H9 (cell line): ENCODE measurements at places on chromosomes 11 and 22. TPM values are rescaled to one million over a fixed set of nuclear protein-coding genes. Genes with fewer than 3 reads are reported as not detected.

DNA sequence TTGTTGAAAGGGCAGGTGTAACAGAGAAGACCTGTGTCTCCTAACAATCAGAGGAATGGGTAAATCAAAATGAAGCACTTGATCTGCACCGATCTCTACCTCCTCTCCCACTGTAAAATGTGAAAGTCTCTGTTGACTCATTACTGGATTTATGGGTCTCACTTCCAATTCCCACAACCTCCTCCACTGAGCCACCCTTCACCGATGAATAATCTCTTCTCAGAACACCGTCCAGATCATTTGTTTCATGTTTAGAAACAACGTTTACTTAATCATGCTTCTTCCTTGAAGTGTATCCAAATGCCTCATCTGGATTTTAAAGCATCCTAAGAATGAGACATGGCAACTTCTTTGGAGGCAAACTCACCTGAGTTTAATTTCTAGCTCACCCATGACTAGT, 643.6 kb downstream of the ETS1 start:
- no peak for DNase-seq

DNA sequence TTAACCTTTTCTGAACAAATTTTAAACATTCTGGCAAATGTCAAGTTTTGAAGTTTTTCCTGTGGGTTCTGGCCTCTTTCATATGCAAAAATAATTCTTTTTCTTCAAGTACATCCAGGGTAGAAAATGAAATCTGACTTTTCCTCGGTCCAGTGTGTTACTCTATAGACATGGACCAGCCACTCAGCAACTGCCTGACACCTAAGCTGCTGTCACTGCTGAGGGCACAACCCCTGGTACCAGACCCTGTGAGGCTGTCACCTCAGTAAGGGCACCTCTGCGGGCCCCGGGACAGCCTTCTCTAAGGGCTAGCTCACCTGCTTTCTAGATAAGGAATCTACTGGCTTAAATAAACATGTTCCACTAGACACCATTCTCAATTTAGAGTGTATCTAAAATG, 33.8 kb downstream of the PPIL2 start:
- no peak for DNase-seq

DNA sequence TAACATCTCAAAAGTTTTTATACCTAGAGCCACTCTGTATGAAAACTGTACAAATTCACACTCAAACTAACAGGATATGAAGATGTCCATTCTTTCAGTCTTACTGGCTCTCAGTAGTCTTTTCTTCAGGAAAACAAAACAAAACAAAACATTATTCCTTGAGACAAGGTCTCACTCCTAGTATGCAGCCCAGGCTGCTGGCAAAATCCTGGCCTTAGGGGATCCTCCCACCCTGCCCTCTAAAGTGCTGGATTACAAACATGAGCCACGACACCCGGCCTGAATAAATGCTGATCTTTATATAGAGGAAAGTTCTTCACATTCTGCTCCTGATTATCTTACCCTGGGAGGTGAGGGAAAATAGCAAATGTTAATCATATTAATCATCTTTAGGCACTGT, 5.1 kb downstream of the APOL2 start:
- DNase-seq = peak; percentile 3

TBCEL gene
- total RNA-seq = 15.2 and 17.3 TPM in 2 replicates

DNA sequence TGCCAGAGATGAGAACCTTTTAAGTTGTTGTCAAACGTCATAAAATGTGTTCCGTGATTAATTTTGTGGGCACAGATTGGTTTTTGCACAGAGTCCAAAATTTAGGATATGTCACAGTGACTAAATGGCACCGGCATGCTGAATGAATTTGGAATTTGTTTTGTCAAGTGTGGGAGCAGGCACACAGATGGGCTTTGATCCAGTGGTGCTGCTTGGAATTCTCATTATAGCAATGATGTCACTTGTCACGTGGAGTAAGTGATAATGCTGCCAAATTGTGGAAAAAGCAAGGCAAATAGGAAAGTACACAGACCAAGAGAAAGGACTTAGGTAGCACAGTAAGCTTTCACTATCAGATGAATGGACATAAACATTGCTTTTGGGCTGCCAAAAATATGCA, 8.0 kb upstream of the LIN7C start:
- DNase-seq = no peak

DNA sequence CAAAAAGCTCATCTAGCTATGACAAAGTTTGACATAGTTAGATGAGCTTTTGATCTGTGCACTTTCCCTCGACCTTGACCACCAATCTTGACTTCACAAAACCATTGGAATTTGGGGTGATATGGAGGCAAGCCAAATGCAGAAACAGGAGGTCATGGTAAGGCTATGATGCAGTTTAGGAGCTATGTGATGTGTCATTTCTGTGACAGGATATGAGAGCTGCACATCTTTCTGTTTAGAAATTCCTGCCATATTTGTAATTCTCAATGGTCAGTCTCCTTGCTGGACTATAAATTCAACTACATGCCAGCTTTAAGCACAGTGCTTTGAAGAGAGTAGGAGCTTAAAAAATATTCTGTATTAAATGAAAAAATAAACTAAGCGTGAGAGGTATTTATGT, 12.9 kb downstream of the OR51B6 start:
- no peak for DNase-seq

OPCML gene
- total RNA-seq = 0.46 and 0.94 TPM in 2 replicates

ARHGEF17 gene
- total RNA-seq = 6.2 and 7.4 TPM in 2 replicates

FOLR2 gene
- not detected in 2 replicates for total RNA-seq

DNA sequence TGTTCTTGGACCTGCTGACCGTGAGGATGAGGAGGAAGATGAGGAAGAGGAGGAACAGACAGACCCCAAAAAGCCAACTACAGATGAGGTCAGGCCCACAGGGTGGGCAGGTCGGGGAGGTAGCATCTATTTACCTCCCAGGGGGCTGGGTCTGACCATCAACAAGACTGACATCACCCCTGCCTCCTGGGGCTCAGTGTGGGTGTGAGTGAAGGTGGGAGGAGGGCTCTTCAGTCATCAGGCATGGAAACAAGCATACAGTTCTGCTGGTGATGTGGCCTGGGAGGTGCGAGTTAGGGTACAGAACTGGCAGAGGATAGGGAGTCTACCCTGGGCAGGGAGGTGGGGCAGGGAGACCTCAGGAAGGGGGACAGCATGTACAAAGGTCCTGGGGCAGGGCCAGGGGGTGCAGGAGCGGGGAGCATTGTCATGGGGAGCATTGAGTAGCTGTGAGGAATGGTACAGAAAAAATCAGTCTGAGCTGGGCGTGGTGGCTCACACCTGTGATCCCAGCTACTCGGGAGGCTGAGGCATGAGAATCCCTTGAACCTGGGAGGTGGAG, 8.9 kb downstream of the PLCB3 start:
- DNase-seq = no peak

DNA sequence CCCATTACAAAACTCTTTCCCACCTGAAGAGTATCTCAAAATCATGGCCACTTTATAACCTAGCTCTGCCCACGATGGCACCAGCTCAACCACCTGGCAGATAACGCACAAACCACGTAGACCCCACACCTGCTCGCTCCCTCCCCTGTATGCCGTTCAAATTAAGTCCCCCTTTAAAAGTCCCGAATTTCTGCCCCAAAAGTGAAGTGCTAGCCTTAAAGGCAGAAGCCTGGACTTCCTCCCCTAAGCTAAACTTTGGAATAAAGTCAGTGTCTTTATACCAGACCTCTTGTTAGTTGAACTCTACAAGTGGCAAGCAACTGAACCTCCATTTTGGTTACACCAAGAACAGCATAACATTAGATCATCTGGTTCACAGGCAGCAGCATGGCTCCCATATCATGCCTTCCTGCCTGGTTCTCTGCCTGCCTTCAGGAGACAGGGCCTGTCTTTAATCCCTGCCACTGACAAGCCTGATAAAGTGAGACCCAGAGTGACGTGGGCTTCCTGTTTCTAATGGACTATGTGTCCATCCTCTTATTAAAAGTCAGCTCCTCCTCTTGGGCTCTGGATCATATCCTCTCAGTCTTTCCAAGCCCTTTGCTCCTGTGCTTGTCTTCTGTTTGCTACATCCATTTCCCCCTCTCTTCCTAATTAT, 32.6 kb upstream of the NNMT start:
- DNase-seq = no peak

GRCh38 chr22:31944700-31945442, 536 bp downstream of the YWHAH start:
- DNase-seq = no peak

DNA sequence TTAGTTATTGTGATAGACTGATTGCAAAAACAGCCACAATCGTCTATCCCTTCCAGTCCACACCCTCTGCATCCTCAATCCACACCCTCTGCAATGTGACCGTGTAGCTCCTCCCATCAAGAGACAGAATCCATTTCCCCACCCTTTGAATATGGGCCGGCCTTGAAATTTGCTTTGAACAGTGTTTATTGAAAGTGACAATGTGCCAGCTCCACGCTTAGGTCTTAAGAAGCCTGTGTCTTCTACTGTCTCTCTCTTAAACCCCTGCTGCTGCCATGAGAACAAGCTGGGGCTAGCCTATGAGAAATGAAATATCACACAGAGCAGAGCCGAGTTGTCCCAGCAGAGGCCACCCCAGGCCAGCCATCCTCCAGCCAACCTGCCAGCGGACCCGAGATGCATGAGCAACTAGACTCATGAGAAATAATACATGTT, 22.3 kb upstream of the MICAL2 start:
- DNase-seq = no peak

- no peak for DNase-seq
Observed at GRCh38 chr11:130808541-130808940, 107.7 kb downstream of the SNX19 start.

DDIAS gene
- 18.6 and 22.2 TPM in 2 replicates for total RNA-seq

TRIM48 gene
- not detected in 2 replicates for total RNA-seq

DNA sequence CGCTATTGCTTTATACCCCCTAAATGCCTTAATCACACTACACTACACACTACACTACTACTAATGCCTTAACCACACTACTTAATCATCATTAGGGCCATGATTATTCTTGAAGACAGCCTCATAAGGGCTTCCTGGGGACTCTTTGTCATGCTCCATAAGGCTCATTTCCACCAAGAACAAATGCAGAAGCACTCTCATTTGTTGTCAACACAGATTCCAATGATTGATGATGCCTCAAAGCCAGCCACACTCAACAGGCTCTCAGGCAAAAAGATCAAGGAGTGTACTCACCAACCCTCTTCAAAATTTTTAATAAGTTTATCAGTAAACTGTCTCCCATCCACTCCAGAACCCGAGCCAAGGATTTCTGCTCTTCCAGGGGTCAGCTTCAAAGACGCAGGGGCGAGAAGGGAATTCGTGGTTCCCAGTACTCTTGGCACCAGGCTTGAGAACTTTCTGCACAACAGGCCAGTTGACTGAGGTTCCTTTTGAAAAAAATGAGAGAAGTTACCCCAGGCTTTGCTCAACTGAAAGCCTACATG, 204.7 kb upstream of the GUCY1A2 start:
- no peak for DNase-seq

SLC35F2 gene
- total RNA-seq = 22.7 and 24.0 TPM in 2 replicates

DNA sequence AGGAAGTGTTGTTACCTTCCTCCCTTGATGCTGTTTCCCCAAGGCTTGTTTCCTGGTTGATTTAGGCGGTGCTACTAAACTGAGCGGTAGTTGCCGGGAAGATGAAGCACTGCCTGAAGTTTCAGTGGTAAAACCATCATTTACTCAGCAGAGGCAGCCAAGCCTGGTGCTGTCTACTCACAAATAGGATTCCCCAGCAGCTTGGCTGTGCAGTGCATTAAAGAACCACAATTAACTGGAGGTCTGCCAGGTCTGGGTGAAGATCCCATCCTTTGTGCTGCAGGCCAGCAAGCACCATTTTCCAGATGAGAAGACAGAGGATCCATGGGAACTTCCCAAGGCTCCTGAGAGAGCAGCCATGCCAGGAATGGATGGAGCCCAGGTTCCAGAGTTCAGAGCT, 231.9 kb upstream of the E2F8 start:
- no peak for DNase-seq

DNA sequence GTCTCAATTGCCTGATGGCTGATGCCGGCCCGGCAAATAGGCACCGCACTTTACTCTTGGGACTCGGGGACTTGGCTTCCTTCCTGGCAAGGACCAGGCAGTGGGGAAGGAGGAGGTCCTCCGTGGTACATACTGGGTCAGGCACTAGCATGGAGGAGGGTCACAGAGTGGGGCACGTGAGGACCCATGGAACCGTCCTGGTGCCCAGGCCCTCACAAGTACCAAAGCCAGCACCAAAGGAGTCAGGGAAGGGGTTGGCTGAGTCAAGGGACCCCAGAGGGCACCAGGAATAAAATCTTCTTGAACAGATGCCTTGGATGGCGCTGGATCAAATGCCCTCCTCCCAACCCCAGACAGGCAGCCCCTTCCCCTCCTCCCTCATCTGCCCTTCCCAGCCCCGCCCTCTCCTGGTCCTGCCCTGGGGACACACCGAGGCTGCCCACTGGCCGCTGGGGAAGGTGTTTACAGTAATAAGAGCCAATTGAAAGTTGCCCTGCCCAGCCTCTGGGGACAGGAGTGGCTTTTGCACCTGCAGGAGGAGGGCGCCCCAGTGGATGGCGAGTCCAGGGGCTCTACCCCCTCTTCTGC, 5.6 kb upstream of the CARNS1 start:
- peak; percentile 93 for DNase-seq

- no peak for DNase-seq
Observed at GRCh38 chr22:22067192-22067591, 84.6 kb upstream of the TOP3B start.

MICALL1 gene
- total RNA-seq = 33.3 and 33.8 TPM in 2 replicates

DNA sequence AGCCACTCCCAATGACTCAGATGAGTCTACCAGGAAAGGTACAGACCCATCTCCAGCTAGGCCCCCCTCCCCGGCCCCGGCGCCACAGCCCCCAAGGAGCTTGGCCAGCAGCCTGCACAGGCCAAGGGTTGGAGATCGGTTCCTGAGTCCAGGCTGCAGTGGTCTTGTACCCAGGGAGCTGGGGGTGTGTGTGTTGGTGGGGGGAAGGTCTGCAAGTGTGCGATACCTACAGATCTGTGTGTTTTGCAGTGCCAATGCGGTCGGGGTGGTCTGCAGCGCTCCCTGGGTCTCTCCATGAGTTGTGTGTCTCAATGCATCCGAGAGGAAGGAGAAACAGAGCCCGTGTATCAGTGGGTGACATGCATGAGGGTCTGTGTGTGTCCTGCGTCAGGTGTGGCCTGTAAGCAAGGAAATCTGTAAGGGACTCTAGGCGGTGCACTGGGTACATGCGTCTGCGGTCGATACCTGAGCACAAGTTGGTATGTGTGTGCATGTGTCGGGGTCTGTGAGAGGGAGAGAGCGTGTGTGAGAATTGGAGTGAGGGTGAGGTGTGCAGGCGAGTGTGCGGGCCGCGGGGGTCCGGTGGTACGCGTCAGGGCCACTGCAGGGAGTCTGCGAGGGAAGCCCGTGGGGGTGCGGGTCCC, 645 bp downstream of the CDC42BPG start:
- no peak for DNase-seq

- DNase-seq = no peak
Observed at GRCh38 chr11:20479513-20479912, 92.0 kb downstream of the PRMT3 start.
